EH (cell line): ENCODE measurements at places on chromosomes 2 and 18.
A peak's percentile ranks its signal among the peaks of the same experiment; 100 is the strongest.

- DNase-seq = no peak
Measured at GRCh38 chr2:78861546-78861945, 164.0 kb upstream of the REG3G start.

DNA sequence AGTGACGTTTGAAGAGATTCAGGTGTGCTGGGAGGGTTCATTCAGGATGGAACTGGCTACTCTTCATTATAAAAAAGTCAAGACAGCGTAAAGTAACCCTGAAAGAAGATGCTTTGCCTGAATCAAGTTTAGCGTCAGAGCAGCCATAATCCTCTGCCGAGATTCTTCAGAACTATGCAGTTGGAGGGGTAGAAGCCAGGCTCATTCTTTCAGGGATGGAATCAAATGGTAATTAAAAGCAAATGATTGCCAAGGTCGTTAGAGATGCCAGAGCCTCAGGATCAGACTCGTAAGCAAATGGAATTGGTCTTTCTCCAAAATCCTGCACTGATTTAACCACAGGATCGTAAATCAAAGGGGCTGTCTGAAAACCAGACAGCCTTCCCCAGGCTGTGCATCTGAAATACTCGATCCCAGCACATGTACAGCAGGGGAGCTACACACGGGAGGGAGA, 21.9 kb downstream of the APCDD1 start:
- DNase-seq = peak; percentile 89

DNA sequence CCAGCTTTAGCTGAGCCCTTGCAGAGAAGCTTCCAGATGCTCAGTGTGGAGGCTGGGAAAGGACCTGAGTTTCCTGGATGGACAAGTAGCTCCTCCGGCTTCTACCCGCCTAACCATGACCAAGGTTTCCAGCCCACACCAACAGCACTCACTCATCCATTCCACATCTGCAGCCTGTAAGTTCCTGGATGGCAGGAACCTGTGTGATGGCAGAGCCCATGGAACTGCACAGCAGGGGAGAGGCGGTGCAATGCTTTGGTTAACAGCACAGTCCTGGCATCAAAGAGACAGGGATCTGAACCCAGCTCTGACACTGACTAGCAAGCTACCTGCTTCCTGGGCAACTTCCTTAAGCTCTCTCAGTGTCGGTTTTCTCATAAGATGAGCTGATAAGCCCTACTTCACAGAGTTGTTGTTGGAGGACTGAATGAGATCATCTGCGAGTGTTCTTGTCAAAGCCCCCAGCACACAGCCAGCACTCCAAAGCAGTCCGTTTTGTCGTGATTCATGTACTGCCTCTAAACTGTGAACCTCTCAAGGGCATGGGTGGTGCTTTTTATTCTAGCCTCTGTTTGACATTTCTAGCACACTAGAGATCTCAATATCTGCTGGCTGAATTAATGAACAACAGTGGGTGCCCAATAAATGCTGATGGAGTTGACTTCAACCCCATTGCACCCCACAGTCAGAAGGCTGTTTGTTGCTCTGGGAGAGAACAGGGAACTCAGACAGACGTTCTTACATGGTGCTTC, 41.6 kb upstream of the OTOF start:
- no peak for DNase-seq

GRCh38 chr2:188293601-188294351, 2.1 kb downstream of the GULP1 start:
- peak; percentile 84 for DNase-seq

DNA sequence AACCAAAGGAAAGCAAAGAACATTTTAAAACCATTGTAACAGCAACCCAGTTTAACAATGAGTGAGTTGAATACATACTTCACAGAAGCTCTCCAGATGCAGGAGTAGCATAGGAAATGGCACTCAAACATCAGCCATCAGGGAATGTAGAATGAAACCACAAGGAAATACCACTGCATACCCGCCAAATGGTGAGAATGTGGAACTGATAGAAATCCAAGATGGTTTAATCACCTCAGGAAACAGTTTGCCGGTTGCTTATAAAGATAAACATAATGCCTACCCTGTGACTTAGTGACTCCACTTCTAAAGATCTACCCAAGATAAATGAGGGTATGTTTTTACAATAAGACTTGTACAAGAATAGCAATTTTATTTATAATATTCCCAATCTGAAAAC, 132.0 kb downstream of the GALNT1 start:
- peak; percentile 77 for DNase-seq

DNA sequence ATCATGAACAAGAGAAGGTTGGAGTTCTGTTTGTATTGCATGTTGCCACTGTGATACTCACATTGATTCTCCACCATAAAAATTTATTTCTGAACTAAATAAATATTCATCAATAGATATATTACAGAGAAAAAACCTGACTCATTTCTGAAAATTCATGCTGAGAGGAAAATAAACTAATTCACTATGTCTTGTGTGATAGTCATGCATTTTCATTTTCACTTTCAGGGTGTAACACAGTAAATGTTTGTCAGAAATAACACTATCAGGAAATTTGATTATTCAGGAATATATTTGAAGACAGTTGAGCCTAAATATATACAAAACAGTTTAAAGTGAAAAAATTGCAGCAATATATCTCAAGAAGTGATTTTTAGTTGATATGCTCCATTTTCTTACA, 335.2 kb downstream of the KCNJ3 start:
- no peak for DNase-seq

DNA sequence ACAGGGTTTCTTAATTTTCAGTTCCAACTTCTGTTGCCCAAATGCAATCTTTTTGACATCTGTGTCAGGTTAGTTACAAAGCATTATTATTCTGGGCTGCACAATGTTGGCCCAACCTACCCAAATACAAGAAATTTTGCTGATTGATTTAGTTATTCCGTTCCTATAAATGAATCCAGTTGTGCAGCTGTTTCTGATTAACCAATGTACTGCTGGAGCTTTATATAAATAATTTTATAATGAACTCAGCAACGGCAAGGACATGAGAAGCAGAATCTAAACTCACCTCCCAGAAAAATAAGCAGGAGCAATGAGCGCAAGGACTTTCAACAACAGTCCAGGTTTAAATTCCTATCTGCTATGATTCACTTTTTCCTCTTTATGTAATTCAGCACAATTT, 76.3 kb upstream of the WIPF1 start:
- peak; percentile 14 for DNase-seq

DNA sequence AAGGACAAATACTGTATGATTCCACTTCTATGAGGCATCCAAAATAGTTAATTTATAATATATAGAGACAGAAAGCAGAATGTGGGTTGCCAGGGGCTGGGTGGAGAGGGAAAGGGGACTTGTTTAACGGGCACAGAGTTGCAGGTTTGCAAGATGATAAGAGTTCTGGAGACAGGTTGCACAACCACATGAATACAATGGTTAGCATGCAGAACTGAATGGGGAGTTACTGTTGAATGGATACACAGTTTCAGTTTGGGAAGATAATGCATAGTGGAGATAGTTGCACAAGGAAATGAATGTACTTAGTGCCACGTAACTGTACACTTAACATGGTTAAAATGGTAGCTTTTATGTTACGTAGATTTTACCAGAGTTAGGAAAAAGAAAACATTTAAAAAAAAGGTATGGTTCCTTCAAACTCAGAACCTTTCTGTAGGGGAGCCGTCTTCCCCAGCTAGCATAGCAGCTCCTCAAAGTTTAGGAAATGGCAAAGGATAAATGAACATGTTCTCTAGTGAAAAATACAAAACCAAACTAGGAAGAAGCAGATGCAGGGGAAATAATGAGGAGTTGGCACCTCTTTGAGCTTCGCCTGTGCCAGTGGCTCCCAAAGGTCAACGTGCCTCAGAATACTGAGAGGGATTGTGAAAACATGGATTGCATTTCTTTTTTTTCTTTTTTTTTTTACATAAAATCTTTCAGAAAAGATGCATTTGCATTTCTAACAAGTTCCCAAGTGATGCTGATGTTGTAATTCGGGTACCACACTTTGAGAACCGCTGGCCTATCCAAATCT, 95.2 kb downstream of the ZCCHC2 start:
- DNase-seq = no peak

DNA sequence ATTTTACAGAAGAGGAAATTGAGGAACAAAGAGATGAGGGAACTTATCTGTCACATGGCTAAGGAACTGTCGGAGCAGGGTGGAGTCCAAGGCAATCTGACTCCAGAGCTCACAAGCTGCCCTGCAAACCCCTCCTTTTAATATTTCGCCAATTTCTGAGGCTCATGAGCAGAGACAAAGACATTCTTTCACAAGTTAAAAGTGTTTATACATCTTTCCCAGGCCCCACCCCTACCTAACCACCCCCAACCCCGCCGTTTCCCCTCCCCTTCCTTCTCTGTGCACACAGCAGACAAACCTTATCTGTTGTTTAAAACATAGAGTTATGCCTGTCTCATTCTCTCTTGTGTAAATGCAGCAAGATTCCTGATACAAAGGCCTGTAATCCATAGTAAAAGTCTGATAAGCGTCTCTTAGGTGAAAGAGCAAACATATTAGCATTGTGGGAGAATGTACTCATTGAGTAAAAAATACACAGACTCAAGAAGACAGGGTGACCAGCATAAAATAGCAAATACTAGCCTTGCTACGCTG, 44.3 kb downstream of the EPHA4 start:
- DNase-seq = no peak

GRCh38 chr2:112737542-112738232, 16.9 kb downstream of the NT5DC4 start:
- DNase-seq = no peak

DNA sequence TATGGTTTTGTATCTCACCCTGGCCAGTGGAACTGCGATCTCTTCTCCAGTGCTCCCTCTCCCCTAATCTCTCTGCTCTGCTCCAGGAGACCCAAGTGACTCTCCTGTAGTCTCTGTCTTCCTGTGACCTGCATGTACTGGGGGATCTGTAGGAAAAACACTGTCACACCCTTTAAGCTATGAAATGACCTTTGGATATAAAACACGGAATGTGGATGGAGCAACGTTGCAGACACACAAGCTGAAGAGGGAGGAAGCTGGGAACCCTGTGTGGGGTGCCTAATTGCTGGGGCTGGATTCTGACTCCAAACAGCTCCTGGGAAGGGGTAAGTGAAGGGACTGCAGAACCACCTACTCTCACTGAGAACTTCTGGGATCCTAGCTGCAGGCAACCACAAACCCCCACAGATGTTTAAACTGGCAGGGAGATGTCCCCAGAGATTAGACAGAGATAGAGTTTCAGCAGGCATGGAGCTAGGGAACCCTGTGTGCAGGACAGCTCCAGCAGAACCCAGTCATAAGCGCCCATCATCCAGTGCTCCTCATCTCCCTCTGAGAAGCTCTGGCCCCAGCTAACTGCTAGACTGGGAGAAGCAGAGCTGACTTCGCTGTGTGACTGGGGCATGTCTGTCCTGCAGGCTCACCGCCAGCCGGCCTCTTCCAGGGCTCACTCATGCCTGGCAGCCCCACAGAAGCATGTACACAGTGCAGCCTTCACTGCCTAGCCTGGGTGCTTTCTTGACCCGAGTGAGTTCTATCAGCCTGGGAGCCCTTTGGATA, 482.7 kb upstream of the SETBP1 start:
- no peak for DNase-seq

- no peak for DNase-seq
Measured at GRCh38 chr18:59072727-59073421, 66.8 kb upstream of the SEC11C start.

DNA sequence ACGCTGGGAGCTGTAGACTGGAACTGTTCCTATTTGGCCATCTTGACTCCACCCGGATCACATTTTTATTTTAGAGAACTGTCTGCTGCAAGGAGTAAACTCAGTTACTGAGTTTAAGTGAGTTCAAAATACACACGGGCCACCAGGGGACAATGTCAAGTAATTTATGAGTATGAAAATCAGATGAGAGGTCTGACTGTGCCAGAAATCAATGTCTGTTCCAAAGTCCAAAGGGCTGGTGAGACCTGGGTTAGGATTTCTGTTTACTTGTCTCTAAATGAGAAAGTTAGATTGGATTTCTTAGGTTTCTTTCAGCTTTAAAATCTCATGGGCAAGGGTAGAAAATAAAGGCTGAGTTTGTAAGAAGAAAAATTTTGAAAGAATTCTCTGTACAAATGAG, 465.8 kb upstream of the MEIS1 start:
- DNase-seq = no peak

DNA sequence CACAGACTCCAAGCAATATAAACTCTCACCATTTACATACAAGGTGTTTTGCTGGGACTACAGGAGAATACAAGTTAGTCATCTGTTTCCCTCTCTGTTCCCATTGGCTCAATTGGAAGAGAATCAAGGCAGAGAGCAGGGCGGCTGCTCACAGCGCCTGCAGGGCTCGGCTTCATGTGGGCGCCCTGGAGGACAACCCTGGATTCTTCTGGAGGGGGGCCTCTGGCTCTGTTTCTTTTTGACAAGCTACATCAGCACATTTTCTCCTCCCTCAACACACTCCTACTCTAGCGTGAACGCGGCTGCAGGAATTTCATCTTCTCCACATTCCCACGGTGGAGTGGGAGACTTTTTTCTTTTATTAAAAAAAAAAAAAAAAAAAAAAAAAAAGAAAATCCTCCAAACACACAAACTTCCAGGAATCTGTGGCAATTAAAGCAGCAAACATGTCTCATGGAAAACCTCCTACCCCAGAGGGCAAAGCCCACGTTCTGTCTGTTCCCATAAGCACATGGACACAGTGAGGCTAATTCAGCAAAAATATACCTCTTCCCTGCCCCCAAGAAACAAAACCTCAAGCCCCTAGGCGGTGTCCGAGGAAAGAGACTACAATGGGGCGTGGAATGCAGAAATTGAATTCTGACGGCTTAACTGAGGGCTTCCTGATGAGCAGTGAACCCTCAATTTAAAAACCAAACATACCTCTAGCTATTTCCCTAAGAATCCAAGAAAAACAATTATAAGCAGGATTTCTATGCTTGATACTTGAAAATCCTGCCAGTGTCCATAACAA, 50.6 kb downstream of the PARD6G start:
- DNase-seq = peak; percentile 66

- DNase-seq = no peak
Measured at GRCh38 chr2:43748333-43748732, 25.5 kb upstream of the DYNC2LI1 start.
